BJ (cell line): ENCODE measurements at places on chromosomes 5 and 9.

- DNase-seq = no peak
Observed at GRCh38 chr5:6449465-6450158, 953 bp downstream of the UBE2QL1 start.

DNA sequence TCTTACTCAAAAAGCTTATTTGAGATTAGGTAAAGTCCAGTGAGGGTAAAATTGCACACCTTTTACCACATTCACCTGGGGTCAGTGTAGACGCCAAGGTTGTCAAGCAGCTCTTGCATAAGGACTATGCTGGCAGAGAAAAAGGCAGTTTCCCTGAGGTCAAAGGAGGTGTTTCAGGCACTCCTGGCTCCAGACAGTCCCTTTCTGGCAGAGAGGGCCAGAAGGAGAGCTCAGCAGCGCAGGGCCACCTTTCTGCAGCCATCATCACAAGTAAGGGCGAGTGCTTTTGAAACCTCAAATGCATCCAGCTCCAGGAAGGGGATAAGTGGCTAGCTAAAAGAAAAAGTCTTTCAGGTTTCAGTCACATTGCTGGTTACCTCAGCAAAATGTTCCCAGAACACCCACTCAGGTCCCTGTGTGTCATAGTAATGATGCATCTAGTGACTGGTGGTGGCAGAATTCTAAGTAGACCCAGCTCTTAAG, 16.7 kb upstream of the IL13 start:
- DNase-seq = no peak

- DNase-seq = no peak
Observed at GRCh38 chr5:126720369-126720768, 56.6 kb upstream of the LMNB1 start.

- no peak for DNase-seq
Observed at GRCh38 chr9:106920701-106921283, 57.8 kb downstream of the ZNF462 start.

- DNase-seq = no peak
Observed at GRCh38 chr5:83744821-83745220, 24.2 kb upstream of the HAPLN1 start.

DNA sequence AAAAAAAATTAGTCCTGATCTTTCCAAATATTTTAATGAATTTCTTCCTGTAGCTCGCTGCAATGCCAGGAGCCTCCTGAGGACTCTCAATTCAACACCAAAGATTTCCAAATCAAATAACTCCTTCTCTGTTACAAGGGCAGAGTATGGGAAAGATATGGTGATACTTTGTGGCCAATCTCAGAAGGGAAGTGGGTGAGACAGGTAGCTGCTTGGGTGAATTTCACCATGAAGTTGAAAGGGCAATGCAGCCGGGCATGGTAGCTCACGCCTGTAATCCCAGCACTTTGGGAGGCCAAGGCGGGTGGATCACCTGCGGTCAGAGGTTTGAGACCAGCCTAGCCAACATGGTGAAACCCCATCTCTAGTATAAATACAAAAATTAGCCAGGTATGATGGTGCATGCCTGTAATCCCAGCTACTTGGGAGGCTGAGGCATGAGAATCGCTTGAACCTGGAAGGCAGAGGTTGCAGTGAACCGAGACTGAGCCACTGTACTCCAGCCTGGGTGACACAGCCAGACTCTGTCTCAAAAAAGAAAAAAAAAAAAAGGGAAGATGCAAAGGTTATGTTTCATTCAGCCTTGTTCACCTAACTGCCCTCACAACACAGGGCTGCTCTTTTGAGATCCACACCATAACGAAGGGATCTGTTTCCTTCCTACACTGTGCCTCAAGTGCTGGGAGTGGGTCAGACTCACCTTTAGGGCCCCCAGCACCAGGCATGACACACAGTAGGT, 58.6 kb downstream of the PTPN3 start:
- DNase-seq = no peak

DNA sequence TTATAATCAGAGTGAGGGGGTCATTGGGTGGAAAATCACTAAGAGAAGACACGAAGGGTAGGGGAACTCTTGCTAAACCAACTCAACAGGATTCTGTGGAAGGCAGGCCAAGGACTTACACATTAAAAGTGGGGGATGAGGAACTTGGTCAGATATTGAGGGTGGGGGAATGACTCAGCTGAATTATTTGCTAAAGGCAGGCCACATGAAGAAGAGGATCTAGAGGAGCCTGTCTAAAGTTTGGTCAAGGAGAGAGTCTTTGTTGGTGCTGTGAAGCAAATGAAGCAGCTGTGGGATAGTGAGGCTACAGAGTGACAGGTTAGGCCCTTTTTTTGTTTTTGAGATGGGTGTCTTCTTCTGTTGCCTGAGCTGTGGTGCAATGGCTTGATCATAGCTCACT, 63.9 kb upstream of the SPRY4 start:
- no peak for DNase-seq

DNA sequence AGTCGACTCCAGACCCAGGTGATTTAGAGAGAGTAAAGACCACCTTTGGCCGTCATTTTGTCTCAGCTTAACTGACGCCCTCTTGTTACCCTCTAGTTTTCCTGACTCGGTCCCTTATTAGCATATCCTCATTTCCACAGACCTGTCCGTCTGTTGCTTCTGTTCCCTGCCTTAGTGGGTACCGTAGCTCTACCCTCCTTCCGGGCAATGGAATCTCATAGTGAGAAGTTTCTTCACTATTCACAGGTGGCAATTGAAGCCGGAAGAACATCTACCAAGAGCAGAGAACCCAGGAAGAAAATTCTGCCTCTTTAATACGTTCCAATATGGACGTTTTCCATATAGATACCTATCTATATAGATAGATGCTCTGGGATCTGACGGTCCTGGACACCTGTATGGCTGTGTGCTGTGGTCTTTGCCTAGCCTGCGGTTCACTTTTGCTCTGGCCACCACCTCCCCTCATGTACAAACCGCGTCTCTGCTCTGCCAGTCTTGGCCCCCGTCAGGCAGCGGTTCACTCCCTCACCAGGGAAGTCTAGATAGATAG, 652 bp upstream of the TMEM161B start:
- no peak for DNase-seq

DNA sequence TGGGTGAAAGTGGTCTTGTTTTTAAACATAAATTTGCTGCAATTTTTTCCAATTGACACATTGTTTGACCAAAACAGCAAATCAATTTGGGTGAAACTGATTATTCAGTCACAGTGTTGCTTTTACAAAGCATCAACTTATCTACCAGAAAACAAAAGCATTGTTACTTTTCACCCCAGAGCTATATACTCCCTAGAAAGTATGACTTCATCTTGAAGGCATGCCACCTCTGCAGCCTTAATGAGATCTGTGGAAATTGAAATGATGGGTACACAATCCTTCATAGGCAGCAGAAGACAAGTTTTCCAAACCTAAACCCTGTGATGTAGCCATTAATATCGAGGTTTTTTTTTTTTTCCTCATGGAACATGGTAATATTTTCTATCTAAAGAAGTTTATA, 615.9 kb downstream of the CHSY3 start:
- DNase-seq = no peak

DNA sequence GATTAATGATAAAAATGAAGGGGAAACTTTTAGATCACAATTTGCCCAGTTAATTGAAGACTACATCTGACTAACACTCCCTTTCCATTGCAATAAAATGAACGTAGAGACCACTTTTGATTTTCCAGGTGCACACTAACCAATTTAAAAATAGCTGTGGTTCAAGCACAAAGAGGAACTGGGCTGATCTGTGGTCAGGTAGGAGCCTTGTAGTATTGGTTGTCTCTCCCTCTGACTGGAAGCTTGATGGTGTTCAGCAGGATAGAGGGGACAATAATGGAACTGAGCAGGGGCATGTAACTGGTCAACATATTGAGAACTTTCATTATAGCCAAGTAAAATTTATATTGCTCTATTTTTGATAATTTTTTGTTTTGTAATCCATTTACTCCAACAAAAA, 886.8 kb upstream of the SEMA6A start:
- no peak for DNase-seq

DNA sequence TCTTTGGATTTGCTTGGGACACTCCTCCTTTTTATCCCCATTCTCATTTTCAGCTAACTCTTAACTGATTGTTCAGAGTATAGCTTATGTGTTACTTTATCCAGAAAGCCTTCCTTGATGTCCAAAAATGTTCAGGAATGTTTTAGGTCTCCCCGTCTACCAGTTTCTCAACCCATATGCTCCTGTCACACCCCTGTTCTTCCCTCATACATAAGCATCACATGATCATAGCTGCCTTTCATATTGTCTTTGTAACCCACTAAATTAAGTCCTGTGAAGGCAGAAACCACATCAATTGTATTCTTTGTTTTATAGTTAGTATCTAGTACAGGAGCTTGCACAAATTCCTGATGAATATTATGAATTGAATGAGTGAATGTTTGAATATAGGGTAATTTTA, 321.9 kb upstream of the ACTBL2 start:
- no peak for DNase-seq

- DNase-seq = no peak
Observed at GRCh38 chr5:31757806-31758205, 118.9 kb downstream of the PDZD2 start.

GRCh38 chr5:74556631-74557595, 83.6 kb downstream of the ENC1 start:
- DNase-seq = no peak

- no peak for DNase-seq
Observed at GRCh38 chr9:8052991-8053390, 253.4 kb upstream of the DMAC1 start.

GRCh38 chr5:126274763-126275125, 148.5 kb upstream of the GRAMD2B start:
- DNase-seq = no peak

DNA sequence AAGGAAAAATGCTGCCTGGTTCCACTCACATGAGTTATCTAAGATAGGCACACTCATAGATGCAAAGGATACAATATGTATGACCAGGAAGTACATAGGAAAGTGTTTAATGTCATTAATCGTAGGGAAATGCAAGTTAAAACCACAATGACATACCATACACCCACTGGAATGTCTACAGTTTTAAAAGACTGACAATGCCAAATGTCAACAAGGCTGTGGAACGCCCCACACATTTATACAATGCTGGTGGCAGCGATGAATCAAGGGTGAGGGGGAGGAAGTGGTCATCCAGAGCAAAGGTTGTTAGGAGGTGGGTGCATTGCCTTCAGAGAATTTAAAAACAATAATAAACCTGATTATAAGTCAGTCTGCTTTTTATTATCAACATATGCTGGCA, 437.8 kb downstream of the ARHGEF28 start:
- peak; percentile 41 for DNase-seq

DNA sequence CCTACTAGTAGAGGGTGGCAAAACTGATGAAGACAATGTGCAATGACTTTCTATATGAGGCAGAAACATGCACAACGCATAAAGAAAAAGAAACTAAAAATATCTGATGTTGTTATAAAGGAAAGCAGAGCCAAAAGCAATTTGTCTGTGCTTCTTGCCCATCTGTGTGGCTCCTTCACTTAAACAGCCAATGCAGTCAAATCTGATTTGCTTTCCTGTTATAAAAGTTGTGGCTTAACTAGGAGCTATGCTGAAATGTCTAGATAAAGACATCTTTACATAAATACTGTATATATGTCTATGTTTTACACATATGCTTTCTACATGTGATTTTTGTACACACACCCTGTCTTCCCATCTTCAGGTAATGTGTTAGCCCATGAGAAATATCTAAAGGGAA, 508.2 kb downstream of the CETN3 start:
- no peak for DNase-seq

GRCh38 chr9:116005205-116005604, 148.4 kb upstream of the PAPPA start:
- DNase-seq = no peak

GRCh38 chr9:134162926-134163370, 1.4 kb downstream of the RNU6ATAC start:
- DNase-seq = no peak

- no peak for DNase-seq
Observed at GRCh38 chr5:142110046-142110531, 1.5 kb downstream of the NDFIP1 start.

- no peak for DNase-seq
Observed at GRCh38 chr5:68458416-68459021, 243.0 kb downstream of the PIK3R1 start.

GRCh38 chr9:19700699-19701098, 88.1 kb downstream of the SLC24A2 start:
- DNase-seq = no peak

GRCh38 chr5:149552553-149553160, 1.4 kb upstream of the CSNK1A1 start:
- no peak for DNase-seq

DNA sequence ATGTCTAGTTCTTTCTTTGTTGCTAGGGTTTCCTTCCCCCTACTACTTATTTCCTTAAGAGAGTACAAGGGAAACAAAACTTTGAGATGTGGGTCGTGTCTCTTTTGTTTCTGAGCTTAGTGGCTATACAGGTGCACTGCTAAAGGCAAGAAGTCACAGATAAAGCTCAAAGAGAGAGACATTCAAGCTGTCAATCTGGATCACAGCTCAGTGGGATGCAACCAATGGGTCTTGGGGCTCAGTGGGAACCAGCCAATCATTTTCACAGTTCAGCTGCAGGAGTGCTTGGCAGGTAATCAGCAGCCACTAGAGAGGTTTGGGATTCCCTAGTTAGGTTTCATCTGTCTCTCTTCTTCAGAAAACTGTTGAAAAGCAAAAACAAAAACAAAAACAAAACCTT, 135.4 kb upstream of the SGCD start:
- DNase-seq = no peak

DNA sequence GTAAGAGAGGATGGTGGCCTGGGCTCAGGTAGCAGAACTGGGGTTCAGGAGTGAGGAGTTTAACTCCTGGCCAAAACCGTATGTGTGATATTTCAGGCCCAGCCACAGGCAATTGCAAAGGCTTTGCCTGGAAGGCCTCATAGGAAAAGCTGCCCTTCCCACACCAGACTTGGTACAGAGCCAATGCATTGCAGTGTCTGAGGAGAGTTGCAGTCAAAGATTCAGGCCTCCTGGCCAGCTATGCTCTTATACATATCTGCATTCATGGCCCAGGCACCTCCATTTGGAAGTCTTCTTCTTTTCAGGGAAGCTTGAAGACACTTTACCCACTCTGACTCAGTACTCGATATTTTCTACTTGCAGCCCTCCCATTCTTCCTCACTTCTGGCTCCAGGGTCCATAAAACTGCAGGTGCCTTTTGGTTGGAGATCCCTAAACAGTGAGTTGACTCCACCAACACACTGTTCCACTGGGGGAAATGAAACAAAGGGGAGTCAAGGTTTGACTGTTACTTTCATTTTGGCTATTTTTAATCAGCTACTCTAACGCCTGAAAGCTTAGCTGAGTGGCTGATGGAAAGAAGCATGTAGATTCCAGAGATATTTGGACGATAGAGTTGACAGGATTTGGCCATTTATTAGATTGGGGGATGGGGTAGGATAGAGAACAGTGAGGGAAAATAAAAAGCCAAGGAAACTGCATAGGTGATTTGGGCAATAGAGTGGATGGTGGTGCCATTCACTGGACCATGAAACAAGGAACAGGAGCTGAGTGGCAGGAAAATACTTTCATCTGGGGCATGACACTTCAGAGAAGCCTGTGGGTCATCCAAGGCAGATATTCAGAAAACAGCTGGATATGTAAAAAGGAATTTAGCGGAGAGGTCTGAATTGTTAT, 30.6 kb upstream of the IL33 start:
- no peak for DNase-seq
